CD4-positive, alpha-beta T cell treated with Interleukin-17A for 4 hours (primary cell): ENCODE measurements at places on chromosomes 3 and 15.

DNA sequence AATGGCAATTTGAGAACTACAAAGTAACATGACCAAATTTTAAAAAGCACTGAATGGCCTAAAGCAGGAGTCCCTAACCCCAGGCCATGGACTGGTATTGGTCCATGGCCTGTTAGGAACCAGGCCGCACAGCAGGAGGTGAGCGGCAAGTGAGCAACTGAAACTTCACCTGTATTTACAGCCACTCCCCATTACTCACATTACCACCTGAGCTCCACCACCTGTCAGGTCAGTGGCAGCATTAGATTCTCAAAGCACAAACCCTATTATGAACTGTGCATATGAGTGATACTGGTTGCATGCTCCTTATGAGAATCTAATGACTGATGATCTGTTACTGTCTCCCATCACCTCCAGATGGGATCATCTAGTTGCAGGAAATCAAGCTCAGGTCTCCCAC lies 48.8 kb downstream of the SENP7 start:
- DNase-seq, result no peak

- no peak for DNase-seq
Measured at GRCh38 chr15:87326269-87326668, 930.3 kb downstream of the NTRK3 start.

DNA sequence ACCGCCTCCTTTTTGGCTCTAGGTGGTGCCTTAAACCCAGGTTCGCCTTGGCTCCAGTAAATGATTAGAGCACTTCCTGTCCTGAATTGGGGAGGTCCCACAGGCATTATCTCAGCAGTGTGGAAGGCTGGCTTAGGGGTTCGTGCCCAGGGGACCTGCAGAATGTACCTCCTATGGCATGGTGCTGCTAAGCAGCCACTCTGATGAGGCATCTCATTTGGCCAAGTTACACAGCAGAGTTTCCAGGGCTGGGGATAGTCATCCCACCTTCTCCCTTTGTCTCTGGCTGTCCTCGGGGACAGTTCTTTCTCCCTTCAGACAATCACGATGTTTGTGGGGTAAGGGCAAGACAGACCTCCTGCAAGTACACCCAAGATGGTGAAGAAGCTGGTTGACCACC lies 371.2 kb downstream of the VPS13C start:
- DNase-seq, result no peak

- DNase-seq, result no peak
Measured at GRCh38 chr15:85702321-85703101, 92.2 kb downstream of the KLHL25 start.

DNA sequence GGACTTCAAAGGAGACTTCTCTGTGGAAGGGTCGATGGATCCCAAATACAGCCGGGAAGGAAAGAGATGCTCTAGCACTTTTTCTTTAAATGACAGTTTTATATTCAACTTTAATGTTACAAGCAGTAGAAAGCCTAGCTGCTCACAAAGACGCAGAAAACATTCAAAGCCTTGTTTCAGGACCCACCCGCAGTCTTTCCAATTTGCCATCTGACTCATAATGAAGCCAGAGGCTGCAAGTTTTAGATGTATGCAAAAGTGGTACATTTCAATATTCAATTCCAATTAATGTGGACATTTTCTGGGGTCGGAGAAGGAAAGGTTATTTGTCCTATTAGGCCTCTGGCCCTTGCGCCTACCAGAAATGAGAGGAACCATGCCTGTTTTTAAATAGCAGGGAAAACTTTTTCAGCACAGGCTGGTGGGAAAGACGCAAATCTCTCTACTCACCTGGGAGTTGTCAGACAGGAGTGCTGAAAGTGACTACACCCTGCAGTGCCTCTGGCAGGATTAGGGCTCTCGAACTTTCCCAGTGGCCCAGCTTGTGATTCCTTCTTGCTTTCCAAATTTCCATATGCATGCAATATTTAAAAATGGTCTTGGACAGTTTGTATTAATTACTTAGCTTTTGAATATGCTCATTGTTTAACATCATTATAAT lies 117.4 kb upstream of the MBNL1 start:
- DNase-seq, result no peak

DNA sequence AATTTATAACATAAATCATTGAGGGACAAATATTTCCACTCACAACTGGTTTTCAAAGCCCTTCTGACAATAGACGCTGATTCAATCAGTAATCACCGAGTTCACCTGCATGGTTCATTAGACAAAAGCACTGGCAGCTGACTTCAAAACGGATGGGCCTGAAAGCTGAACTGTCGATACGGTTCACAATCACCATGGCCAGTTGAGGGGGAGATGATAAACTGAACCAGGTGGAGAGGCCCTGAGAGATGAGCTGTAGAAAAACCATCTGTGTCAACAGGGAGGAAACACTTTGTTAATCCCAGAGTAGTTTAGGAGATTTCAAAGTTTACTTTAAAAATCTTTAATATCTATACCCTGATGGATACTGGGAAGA lies 75.0 kb downstream of the PEX5L start:
- no peak for DNase-seq
